ENCODE measurements at places on chromosomes 12 and 14.

DNA sequence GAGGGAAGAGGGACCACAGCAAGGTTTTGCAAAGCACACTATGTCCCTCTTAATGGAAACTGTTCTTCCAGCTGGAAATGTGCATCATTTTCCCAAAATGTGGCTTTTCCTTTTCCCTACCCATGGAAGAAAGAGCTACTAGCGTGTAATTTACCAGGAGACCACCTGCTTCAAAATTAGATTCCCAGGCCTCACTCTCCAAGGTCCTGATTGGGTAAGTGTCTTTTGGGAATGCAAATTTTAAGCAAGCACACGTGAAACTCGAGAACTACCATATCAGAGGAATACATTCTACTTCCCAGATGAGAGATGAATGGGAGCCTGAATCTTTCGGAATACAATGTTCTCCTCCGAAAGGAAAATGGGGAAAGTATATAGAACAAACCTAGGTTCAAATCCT, 201.6 kb upstream of the NOS1 start:
- no peak for DNase-seq

DNA sequence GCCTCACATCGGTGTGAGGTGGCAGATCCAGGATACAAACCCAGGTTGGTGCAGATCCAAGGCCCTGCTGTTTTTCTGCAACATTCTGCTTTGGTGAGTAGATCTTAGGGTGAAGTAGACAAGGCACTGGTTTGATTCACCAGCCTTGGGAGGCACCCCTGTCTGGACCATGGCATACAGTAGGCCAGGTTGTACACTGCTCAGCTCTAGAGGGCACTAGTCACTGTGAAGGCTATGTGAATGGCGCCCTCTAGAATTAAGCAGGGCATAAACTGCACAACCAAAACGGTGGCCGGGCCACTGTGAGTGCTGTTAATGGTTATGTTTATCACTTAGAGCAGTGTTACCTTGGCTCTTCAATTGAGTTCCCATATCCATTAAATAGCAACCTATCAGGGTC, 280.6 kb upstream of the PWP1 start:
- DNase-seq, result no peak

- no peak for DNase-seq
Measured at GRCh38 chr12:8446642-8447547, 8.9 kb upstream of the CLEC6A start.

DNA sequence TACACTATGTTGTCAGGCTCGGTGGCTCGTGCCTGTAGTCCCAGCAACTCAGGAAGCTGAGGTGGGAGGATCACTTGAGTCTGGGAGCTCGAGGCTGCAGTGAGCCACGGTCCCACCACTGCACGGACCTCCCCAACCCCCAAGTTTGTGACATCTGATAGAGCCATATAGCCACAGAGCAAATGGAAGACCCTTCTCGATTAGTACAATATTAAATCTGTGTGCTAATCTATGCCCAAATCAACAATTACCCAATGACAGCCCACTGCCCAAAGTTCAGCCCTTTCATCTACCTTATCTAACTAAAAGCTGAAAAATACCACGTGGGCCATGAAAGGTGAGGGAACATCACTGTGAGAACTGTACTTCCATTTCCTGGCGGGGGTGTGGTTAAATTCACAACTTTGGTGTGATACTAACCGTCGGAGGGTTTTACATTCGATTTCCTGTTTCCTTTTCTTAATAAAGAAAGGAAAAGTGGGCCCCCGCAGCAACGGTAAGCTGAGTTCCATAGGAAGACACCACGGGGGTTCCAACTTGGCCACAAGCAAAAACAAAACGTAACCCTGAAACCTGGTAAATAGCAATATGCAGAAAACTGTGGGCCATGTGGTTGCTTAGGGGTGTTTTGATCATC, 31.2 kb upstream of the FOS start:
- DNase-seq, result no peak

GRCh38 chr12:50109319-50109718, 2.7 kb upstream of the COX14 start:
- DNase-seq, result no peak
